ENCODE measurements at places on chromosomes 16 and 17. TPM values are rescaled to one million over a fixed set of nuclear protein-coding genes. Genes with fewer than 3 reads are reported as not detected.

DNA sequence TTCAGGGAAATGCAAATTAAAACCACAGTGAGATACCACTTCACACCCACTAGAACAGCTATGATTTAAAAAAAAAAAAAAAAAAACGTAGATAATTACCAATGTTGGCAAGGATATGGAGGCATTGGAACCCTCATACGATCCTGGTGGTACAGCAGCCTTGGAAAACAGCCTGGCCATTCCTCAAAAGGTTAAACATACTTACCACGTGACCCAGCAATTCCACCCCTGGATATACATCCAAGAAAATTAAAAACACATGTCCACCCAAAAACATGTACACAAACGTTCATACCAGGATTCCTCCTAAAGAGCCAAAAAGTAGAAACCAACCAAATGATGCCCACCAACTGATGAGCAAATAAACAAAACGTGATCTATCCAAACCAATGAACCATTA, 68.1 kb downstream of the GAS7 start:
- DNase-seq, result no peak

GRCh38 chr17:58352596-58353388, 791 bp upstream of the SUPT4H1 start:
- no peak for DNase-seq

- no peak for DNase-seq
Observed at GRCh38 chr17:57880086-57880456, 30.2 kb upstream of the MRPS23 start.

DNA sequence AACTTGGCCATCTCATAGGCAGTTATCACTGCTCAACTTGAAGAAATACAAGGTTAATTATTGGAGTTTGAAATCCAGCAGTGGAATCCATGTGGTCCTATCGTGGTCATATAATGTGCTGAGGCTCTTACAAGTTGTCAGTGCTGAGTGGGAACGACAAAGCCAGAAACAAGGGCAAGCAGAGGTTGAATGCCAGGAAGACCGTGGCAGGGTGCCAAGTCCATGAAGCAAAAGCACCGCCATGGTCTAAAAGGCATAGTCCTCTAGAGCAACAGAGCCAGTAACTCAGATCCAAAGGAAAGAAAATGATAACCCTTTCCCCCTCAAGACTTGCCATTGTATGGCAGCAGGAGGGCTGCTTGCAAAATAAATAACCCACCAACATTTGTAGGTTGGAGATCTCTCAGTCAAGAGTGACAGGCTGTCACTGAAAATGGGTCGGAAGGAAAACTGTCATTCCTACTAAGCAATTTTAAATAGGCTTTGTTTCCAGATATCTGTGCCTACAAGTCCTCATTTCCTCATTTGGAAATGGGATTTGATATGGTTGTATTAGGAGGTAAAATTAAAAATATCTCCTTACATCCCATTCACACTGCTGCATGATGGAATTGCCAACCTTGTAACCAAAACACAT, 36.4 kb upstream of the HSBP1 start:
- DNase-seq, result no peak

DNA sequence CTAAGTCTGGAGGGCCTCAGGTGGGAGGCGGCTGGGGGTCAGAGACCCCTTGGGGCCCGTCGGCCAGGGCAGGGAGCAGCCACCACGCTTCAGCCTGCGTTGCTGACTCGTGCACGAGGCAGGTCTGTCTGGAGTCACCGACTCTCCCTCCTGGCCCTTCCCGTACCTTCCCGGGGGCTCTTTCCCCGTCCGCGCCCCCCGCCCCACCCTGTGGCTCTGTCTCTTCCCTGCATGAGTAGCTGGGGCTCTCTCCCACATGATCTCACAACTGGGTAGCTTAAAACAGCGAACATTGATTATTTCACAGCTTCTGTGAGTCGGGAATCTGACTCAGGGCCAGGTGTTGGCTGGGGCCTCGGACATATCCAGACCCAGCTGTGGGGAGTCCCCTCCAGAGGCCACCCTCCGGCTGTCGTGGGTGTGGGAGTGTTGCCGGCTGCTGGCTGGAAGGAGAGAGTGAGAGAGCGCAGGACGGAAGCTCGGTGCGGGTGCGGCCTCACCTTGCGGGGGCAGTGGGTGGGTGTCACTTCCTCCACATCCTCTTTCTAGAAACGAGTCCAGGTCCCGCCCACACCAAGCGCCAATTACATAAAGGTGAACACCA, 17.3 kb downstream of the BAHCC1 start:
- no peak for DNase-seq

GRCh38 chr17:2151358-2152033, 96.6 kb downstream of the HIC1 start:
- DNase-seq, result no peak

DNA sequence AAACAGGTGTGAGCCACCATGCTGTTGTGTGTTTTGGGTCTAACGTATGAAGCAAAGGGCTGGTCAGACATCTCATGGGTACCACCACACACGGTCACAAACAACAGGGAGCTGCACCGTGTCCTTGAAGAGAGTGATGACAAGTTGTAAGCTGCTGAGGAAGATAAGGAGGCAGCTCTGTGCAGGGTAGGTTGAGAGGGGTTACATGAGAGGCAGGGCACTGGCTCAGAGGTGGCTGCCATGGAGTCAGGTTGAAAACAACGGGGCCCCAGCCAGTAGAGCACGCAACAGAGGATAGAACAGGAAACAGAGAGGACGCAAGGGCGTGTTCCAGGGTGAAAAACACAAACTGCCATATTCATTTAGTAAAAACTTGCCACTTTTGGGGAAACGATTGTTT, 52.2 kb downstream of the TRARG1 start:
- DNase-seq, result peak; percentile 47

- DNase-seq, result peak; percentile 99
Observed at GRCh38 chr17:16380640-16381495, at the start of gene UBB. Gene UBB, plus strand, starts transcription at chr17:16381091. Its CDS starts 817 bp downstream, at chr17:16381908.

- DNase-seq, result no peak
Observed at GRCh38 chr16:50213939-50214519, 52.3 kb upstream of the ADCY7 start.

DNA sequence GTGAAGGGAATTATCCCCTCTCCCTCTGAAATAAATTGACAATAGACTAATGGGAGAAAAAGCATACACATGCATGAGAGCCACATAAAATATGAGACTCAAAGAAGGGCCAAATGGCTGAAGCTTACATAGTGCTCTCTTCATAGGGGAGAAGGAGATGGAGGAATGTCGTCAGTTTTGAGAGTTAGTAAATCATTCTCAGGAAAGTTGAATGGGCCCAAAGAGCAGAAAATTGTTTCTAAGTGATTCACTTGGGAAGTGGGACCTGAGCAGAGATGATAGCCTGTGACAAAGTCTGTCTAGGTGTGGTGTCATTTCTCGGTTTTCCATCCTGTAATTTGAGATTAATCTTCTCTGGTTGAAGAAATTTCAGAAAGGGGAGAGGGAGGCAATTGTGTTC, 35.0 kb downstream of the BCAS3 start:
- no peak for DNase-seq

DNA sequence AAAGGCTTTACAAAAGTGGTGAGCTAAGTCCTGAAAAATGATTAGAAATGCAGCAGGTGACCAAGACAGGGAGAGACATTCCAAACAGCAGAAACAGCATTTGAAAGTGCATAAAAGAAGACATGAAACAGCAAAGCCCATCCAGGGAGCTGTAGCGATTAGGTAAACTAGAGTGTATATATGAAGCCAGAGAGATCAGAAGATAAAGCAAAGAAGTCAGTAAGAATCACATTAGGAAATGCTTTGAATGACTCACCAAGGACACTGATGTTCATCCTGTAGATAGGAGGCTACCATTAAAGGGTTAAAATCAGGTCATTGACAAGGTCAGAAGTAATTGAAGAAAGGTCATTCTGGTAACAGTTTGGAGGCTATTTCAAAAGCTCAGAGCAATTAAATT, 27.6 kb upstream of the VAT1L start:
- no peak for DNase-seq

DNA sequence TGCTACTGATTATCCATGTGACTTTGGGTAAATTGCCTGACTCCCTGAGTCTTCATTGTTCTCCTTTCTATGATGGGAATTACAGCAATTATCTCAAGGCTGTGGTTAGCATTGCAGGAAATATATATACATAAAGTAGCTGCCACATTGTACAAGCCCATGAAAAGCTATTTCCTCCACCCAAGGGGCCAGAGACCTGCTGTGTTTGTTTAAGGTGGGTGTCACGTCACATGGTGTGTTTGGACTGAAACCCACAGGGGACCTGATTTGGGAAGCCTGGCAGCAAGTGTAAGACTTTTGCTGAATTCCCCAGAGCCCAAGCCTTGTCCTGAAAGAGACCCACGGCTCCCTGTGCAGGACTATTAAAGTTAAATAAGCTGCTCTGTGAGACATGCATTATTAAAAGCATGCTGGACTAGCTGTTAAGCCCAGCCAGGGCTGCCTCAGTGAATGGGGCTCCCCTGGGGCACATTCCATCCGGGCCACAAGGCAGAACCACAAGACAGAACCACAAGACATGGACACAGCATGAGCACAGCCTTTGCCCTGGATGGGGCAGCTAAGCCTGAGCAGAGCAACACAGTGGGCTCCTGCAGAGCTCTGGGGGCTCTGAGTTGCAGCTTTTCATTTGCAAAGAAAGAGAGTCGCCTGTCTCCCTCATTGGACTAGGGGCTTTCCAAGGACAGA, 148.9 kb downstream of the SPACA3 start:
- DNase-seq, result peak; percentile 28

GRCh38 chr17:47867813-47868533, 17.0 kb upstream of the SP6 start:
- no peak for DNase-seq

- DNase-seq, result no peak
Observed at GRCh38 chr17:57735230-57735629, 9.9 kb downstream of the CCDC182 start.

DNA sequence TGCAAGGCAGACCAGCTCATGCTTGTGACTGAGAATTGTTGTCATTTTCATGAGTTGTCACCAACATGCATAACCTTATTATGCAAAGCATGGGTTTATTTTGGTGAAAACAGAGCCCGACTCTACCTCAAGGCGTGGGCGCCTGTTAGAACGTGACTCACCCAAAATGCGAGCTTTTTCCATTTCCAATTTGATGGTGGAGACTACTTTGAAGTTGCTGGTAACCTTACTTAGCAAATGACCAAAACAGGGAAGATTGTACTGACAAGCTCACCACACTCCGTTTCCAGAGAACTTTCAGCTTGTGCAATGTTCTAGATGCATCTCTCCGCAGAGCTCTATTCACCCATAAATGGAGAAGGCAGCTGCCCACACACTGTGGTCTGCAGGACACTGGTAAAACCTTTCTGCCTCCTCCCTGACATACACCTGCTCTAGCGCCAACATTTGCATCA, 284.5 kb downstream of the MAF start:
- no peak for DNase-seq

- no peak for DNase-seq
Observed at GRCh38 chr16:252366-253337, 18.0 kb downstream of the FAM234A start.

DNA sequence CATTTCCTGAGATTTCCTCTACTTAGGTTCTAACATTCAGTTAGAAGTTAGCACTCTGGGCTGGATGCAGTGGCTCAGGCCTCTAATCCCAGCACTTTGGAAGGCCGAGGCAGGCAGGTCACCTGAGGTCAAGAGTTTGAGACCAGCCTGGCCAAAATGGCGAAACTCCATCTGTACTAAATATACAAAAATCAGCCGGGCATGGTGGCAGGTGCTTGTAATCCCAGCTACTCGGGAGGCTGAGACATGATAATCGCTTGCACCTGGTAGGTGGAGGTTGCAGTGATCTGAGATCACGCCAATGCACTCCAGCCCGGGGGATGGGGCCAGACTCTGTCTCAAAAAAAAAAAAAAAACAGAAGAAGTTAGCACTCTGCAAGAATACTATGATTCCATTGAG, 1430.9 kb downstream of the CDH11 start:
- no peak for DNase-seq

- DNase-seq, result no peak
Observed at GRCh38 chr16:89330177-89330856, 112.8 kb downstream of the ZNF778 start.

DNA sequence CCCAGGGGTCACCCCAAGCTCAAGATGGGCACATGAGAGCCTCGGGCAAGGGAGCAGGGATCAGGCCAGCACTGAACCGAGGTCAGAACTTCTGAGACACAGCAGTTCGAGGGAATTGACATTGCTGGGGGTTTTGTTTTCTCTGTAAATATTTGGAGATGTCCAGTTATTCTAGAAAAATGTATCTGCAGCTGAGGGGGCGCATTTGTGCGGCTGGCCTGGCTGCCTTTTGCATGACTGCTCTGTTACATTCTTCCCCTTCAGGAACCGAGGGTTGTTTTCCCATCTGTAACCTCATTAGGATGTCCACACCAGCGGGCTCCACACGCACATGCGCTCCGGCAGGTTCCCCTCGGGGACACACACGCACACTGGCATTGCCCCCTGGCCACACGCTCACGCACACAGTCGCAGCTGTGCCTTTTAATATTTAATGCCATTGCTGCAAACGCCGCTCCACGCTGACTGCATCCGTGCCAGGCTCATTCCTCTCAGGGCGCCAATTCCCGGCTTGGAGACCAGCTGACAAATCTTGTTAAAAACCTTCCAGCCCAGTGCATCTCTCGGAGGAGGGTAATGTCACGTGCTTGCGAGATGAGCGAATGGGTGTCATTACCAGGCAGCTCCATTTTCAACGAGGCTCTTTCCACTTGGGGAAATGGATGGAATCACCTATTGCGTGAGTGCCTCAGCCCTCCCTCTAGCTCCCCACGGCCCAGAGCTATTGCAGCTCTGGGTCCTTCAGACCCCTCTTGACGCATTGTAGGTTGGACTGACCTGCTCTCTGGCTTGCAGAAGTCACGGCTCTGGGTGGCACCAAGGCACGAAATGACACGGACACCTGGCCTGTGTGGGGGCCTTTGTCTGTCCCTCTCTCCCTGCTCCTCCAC, 13.1 kb downstream of the CCR7 start:
- DNase-seq, result peak; percentile 90

DNA sequence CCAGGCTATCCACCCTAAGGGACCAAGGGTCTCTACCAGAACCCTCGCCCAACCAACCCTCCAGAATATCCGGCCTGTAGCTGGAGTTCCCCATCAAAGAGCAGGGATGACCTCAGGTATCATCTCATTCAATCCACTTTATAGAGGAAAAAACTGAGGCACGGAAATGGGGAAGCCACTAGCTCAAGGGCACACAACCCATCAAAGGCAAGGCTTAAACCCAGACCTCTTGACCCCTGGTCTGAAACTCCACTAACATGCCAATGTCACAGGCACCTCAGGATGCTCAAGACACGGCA, 1.6 kb downstream of the TBC1D10B start:
- no peak for DNase-seq

DNA sequence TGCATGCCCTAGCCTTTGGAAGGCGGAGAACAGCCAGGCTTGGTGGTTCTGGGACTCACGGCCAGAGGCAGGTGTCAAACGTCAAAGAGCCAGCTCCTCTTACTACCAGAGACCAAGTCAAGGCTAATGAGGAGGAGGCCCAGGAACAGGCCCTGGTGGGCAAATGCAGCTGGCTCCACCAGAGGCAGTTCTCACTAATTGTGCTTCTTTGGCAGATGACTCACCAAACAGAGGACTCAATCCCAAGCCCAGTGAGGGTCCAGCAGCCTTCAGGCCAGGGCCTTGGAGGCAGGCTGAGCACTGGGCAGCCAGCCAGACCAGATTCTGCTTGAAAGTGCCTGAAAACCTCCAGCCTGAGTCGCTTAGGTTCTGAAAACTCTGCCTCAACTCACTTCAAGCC, 336.5 kb upstream of the CDH5 start:
- DNase-seq, result no peak

The PLA2G10 gene
- not detected for total RNA-seq

The CCL7 gene
- total RNA-seq, result 1.3 TPM

The NUDT21 gene
- 71.1 TPM for total RNA-seq

The LDAF1 gene
- 26.4 TPM for total RNA-seq

The HOXB13 gene
- total RNA-seq, result not detected

The TK1 gene
- 1.1 TPM for total RNA-seq

The HOXB7 gene
- total RNA-seq, result 12.8 TPM

The CBFA2T3 gene
- total RNA-seq, result 8.5 TPM

The KRT23 gene
- total RNA-seq, result 0.80 TPM
